Stimulated activated CD4-positive, alpha-beta T cell treated with anti-CD3 and anti-CD28 coated beads, Interleukin-15, amount 100 ng/mL, for 1 hour (primary cell): ENCODE measurements at places on chromosomes 16 and 17.

- no peak for DNase-seq
These were observed 390 bp upstream of the UNC13D start for GRCh38 chr17:75844530-75845057.

- no peak for DNase-seq
These were observed 13.8 kb upstream of the KRTAP9-2 start for GRCh38 chr17:41212524-41213169.

GRCh38 chr17:14302091-14302430 is 1.2 kb downstream of the HS3ST3B1 start:
- DNase-seq, result peak; percentile 21

- no peak for DNase-seq
These were observed 254.1 kb upstream of the IRX3 start for GRCh38 chr16:54540525-54541180.

GRCh38 chr17:41593306-41593981 is 6.7 kb upstream of the KRT14 start:
- no peak for DNase-seq

DNA sequence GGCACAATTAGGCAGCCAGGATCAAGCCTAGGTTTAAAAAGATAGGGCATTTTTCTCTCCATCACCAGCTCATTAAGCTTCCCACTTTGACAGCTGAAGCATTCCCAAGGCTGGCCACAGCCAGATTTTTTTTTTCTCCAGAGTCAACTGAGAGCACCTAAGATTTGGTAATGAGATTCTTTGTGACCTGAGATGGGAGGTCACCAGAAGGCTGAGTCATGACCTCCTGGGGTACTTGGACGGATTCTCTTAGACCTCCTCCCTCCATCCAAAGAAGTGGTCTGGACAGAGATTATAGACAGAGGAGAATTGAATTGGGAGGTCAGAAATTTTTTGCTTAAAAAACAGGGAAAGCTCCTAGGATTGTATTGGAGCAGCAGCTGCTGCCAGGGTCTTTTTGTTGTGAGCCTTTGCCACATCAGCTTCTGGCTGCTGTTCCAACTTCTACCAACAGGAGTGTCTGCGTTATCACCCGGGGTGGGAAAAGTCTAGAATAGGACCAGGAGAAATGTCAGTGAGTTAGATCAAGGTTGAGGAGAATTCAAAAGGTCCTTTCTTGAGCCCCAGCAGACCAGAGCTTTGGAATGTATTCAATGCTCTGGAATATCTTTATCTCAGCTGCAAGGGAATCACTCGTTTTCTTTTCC is 221.2 kb upstream of the N4BP1 start:
- DNase-seq, result no peak

DNA sequence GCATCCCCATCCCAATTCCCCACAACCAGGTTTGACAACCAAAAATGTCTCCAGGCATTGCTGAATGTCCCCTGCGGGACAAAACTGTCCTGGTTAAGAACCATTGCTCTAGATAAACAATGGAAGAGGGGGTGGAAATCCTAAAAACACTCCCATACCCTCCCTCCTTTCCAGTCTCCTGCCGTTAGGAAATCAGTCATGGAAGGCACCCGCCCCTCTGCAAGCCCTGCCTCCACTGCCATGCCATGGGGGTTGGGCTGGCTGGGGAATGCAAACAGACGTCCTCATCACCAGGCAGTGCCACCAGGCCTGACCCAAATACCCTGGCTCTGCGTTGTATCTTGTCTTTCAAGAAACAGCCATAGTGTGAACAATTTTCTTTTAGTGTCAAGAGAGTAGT is 57.5 kb downstream of the CYTH1 start:
- DNase-seq, result no peak
